Activated CD8-positive, alpha-beta T cell treated with anti-CD3 and anti-CD28 coated beads, Interleukin-2, amount 10 ng/mL, durations not matched to agents 7 days and 5 days (primary cell): ENCODE measurements at places on chromosomes 1 and 21. TPM values are rescaled to one million over a fixed set of nuclear protein-coding genes. Genes with fewer than 3 reads are reported as not detected.

GRCh38 chr1:4312024-4312423 lies 342.4 kb upstream of the AJAP1 start:
- no peak for DNase-seq

DNA sequence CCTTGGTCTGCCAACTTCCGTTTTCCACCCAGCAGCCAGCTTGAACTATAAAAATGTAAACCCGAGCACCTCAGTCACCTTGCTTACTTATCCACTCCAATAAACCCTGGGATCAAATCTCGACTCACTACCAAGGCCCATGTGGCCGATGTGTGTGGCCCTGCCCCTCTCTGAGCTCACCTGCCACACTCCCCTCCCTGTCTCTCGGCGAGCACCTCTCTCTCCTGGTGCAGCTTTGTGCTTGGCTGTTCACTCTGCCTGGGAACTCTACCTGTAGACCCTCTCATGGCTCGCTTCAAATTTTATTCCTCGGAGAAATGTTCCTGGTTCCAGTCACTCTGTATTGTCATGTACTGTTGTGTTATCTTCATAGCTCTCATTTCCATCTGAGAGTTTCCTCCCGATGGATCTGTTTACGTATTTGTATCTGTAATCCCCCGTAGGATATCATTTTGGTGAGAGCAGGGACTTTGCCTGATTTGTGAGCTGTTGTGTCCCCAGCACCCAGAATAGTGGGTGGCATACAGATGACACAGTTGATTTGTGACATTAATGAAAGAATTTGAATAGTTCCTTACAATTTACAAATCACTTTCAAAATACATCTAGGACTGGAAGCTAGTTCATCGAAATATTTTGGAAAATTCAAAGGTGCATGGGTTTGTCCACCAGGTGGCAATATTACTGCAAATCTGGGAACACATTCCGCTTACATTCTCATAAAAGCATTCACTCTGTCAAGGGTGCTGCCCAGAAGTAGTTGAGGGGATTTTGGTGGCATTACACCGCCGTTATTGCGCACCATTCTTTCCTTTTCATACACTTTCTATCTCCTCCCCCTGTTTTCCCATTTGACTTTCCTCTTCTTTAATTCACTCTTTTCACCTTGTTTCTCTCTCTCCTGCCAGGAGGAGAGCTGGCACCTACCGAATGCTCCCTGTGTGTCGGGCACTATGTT lies 95.3 kb downstream of the ABCA4 start:
- no peak for DNase-seq

DNA sequence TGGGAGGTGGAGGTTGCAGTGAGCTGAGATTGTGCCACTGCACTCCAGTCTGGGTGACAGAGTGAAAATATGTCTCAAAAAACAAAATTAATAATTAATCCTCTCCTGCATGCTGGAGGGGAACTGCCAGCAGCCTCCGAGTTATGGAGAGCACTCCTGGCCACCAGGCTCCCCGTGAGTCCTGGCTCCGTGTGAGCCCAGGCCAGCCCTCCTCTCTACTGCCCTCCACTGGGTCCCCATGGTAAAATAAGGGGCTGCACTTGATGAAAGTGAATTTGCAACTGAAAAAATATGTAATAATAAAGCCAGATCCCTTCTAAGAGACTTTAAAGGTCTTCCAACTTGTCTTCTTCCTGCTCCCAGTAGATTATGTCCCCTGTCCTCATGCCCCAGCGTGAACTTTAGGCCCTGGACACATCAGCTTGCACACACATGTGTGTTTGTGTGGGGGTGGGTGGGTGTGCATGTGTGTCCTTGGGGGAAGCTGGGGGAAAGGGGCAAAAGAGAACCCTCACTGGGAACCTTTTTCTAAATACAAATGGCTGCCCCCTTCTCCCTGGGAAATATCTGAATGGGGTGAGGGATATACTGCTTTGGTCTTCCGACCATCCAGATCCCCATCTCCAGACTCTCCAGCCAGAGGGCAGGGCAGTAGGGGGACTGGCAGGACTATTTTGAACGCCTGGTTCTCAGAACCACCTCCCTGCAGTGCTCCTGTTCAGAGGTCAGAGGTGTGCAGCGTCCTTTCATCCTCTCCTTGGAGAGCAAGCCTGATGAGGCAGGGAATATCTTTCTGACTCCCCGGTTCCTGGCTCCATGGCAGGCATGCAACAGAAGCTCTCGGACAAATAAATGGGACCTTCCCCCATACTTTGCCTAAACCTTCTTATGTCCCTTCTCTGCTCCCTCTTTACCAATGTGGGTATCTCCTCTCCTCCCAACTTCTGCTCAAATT lies 26.2 kb downstream of the NEK2 start:
- peak; percentile 60 for DNase-seq

DNA sequence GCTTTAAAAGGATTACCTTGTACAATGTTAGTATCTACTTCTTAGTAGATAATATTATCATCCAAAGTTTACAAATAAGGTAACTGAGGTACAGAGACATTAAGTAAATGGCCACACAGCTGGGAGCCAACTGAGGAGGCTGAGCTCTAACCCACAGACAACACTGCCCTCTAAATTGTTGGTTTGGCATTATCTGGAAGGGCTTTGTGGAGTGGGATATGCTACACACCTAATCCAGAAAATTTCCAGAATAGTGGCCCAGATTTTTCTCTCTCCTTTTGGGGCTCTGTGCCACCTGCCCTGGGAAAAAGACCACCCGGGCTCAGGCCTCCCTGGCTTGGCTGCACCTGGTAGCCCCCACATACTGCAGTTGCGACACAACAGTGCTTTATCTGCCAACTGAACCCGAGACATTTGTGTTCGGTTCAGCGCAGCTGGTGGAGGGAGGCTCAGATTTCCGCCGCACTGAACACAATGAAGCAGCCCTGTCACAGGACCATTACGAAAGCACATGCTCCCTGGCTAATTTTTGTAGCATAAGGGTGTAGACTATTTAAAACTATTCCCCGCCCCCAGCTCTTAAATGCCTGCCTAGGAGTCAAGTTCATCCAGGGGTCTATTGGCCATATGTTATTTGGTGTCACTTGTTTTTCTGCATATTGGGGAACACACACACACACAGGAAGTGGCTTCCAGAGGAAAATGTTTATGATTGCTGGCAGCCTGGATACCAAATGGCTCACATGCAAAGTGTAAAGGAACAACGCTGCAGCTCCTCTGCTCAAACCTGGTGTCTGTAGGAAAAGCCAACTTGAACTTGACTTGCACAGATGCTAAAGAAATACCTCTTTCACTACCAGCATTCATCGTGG lies 92.3 kb upstream of the ESRRG start:
- no peak for DNase-seq

- DNase-seq = no peak
Observed at GRCh38 chr1:93328809-93329760, 16.6 kb upstream of the DR1 start.

GRCh38 chr1:168881656-168882260 lies 152.8 kb upstream of the DPT start:
- no peak for DNase-seq

GRCh38 chr1:17752356-17752755 lies 2.8 kb upstream of the ACTL8 start:
- DNase-seq = no peak

GRCh38 chr1:225156254-225156653 lies 226.8 kb downstream of the DNAH14 start:
- peak; percentile 23 for DNase-seq

Gene XCL2
- total RNA-seq = 41.2 TPM

Gene HMGCS2
- not detected for total RNA-seq

Gene KRTAP13-2
- not detected for total RNA-seq

Gene ATP6V1G3
- not detected for total RNA-seq
